A549 treated with dexamethasone at 1 μM for 4 hours (cell line): ENCODE measurements at places on chromosomes 12 and 14. TPM values are rescaled to one million over a fixed set of nuclear protein-coding genes. Genes with fewer than 3 reads are reported as not detected.

C12orf56 gene
- 0.07 to 0.21 TPM (median 0.18 TPM) in 3 of 5 replicates, not detected in the others for total RNA-seq

WBP11 gene
- 44.8 to 56.1 TPM (median 50.4 TPM) in 5 replicates for total RNA-seq

GPR65 gene
- total RNA-seq: not detected in 5 replicates

RHEBL1 gene
- total RNA-seq: 2.9 to 4.4 TPM (median 4.0 TPM) in 5 replicates

MAP1LC3B2 gene
- total RNA-seq: 0.81 to 1.3 TPM (median 1.1 TPM) in 5 replicates

CALCOCO1 gene
- 17.1 to 21.7 TPM (median 17.4 TPM) in 5 replicates for total RNA-seq

KRT71 gene
- total RNA-seq: 0.06 TPM in 1 of 5 replicates, not detected in the others

SIX1 gene
- 5.5 to 7.4 TPM (median 6.7 TPM) in 5 replicates for total RNA-seq

PYGL gene
- total RNA-seq: 141 to 181 TPM (median 174 TPM) in 5 replicates

PPP1R36 gene
- 0.06 to 0.40 TPM (median 0.24 TPM) in 5 replicates for total RNA-seq

TMED8 gene
- 5.3 to 8.5 TPM (median 7.8 TPM) in 5 replicates for total RNA-seq

PSMC6 gene
- 87.9 to 117 TPM (median 91.3 TPM) in 5 replicates for total RNA-seq

TMEM233 gene
- 0.03 to 0.12 TPM (median 0.08 TPM) in 4 of 5 replicates, not detected in the other for total RNA-seq

CLEC4D gene
- total RNA-seq: not detected in 5 replicates

GSC gene
- 0.22 to 0.39 TPM (median 0.31 TPM) in 5 replicates for total RNA-seq

GYS2 gene
- total RNA-seq: 0.06 to 0.23 TPM (median 0.18 TPM) in 3 of 5 replicates, not detected in the others

PLCZ1 gene
- total RNA-seq: not detected in 5 replicates

ASPG gene
- 0.03 to 0.12 TPM (median 0.05 TPM) in 4 of 5 replicates, not detected in the other for total RNA-seq

TBPL2 gene
- not detected in 5 replicates for total RNA-seq

CBLN3 gene
- total RNA-seq: 0.84 to 1.3 TPM (median 1.0 TPM) in 5 replicates

TAS2R31 gene
- total RNA-seq: 0.08 to 0.27 TPM (median 0.11 TPM) in 4 of 5 replicates, not detected in the other
